Activated CD8-positive, alpha-beta memory T cell treated with anti-CD3 and anti-CD28 coated beads, Interleukin-2, amount 10 ng/mL, durations not matched to agents 7 days and 5 days (primary cell): ENCODE measurements at places on chromosomes 2 and 18. TPM values are rescaled to one million over a fixed set of nuclear protein-coding genes. Genes with fewer than 3 reads are reported as not detected.

Gene KCNJ3
- total RNA-seq = not detected

- no peaks in the 10 kb centered on the region for H3K4me1 ChIP-seq
- H3K36me3 ChIP-seq = no peaks in the 10 kb centered on the region
- no peaks in the 10 kb centered on the region for H3K27me3 ChIP-seq
- H3K27ac ChIP-seq = no peak overlapping the region
- DNase-seq = no peak
Measured at GRCh38 chr2:117760916-117761315, 53.6 kb upstream of the DDX18 start.

DNA sequence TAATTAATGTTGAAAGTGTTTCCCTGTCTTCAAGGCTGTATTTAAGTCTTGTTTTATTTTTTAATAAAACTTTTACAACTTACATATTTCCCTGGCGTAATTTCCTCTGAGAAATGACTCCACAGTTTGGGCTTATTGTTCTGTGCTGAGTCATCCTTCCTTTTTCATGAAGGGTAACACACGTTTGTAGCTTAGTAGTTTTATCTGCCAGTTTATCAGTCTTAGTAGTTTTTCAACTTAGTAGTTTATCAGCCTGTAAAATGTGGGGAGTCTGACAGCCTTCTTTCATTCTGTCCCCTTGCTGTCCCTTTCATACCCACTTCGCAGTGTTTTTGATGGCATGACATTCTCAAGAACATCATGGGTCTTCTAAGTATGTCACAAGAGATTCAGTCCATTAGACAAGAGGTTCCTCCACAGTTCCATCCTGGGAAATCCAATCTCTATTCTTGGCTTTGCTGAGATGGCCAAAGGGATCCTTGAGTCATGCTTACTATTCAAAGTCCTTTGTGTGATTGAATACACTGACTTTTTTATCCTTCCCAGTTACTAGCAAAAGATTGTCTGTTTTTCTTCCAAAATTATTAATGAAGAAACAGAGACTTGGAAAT, 60.0 kb upstream of the SGPP2 start:
- no peak overlapping the region for H3K4me3 ChIP-seq
- H3K27me3 ChIP-seq = no peaks in the 10 kb centered on the region
- H3K36me3 ChIP-seq = no peaks in the 10 kb centered on the region
- H3K4me1 ChIP-seq = peaks cover 1% of the 10 kb centered on the region
- DNase-seq = no peak

DNA sequence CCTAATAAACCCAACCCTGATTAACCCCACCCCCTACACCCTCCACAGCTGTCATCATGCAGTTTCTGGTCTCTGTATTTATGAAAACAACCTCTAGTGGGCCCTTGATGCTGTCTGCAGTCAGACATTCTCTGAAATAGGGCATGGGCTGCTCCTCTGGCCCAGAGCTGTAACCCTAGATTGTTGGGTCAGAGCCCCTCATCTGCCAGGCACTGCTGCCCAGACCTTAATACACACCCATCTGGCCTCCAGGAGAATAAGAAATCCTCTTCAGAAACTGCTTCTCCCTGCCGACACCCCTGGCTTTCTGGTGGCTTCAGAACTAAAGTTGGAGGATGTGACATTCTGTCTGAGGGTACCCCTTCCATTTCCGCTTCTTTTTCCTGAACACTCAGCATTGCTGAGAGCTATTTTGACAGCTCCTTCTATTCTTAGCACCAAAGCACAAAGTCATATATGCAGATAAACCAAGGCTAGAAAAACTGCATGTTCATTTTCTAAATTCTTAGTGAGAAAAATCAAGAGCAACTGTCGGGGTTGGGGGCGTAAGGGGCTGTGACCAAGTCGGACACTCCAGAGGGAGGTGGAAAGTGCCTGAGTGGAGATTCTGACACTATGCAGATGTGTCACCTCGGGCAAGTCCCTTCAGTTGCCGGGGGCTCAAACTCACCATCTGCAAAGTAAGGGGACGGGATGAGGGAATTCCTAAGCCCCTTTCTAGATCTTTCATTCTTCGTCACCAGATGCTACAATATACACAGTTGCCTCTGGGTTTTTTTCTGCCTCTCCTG, 28.7 kb downstream of the SRSF7 start:
- peak; percentile 58 for DNase-seq
- peak overlapping the region; percentile 87 for H3K27ac ChIP-seq
- no peaks in the 10 kb centered on the region for H3K27me3 ChIP-seq
- peaks cover 50% of the 10 kb centered on the region for H3K4me1 ChIP-seq
- peaks cover 42% of the 10 kb centered on the region for H3K36me3 ChIP-seq

- peak within 1 kb of the TSS; percentile 91 for H3K27ac ChIP-seq
- H3K27me3 ChIP-seq = peaks cover 32% of the 10 kb centered on the region
- peak; percentile 86 for DNase-seq
- peak within 1 kb of the TSS; percentile 74 for H3K4me3 ChIP-seq
Measured at GRCh38 chr2:101474731-101475384, at the start of gene RFX8. Gene RFX8, minus strand, starts transcription at chr2:101475112. Its CDS starts 8,264 bp downstream, at chr2:101466848.

Gene UGT1A9
- not detected for total RNA-seq
